ENCODE measurements at places on chromosomes 11 and 22. TPM values are rescaled to one million over a fixed set of nuclear protein-coding genes. Genes with fewer than 3 reads are reported as not detected.
A peak's percentile ranks its signal among the peaks of the same experiment; 100 is the strongest.

- no peak for DNase-seq
Observed at GRCh38 chr22:50521710-50522109, 3.7 kb downstream of the SCO2 start.

DNA sequence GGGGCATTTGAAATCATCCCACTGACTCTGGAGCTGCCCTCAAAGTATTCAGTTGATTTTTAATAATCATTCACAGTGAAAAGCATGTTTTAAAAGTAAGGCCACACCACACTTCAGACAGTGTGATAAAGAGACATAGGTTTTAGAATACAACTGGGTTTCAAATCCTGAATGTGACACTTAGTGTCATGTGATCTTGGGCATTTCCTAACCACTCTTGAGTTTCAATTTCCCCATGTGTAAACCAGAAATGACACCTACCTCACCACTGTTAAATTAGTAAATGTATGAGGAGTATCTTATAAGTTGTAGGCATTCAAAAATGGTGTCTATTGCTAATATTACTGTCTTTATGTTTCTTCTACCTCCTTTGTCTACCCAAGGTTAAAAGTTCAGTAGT lies 5.4 kb downstream of the TMEM123 start:
- no peak for DNase-seq

The HORMAD2 gene
- total RNA-seq: not detected

The GPR83 gene
- total RNA-seq: 0.27 TPM

GRCh38 chr11:130217133-130218031 lies 57.8 kb downstream of the ST14 start:
- no peak for DNase-seq

The SART1 gene
- total RNA-seq: 24.5 TPM

The OR52I1 gene
- total RNA-seq: not detected

DNA sequence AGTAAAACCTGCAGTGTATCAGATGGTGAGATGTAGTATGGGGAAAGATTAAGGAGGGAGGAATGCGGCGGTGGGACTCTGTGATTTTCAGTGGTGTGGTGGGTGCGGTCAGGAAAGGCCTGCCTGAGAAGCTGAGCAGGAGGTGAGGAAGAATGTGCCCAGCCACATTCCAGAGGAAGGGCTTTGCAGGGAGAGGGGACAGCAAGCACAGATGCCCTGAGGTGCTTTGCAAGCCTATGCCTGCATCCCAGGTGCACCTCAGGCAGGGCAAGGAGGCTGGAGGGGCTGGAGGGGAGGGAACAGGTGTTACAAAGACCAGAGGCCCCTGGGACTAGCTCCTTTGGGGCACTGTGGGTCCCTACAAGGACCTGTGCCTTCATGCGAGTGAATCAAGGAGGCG lies 42.1 kb downstream of the MYO7A start:
- no peak for DNase-seq

DNA sequence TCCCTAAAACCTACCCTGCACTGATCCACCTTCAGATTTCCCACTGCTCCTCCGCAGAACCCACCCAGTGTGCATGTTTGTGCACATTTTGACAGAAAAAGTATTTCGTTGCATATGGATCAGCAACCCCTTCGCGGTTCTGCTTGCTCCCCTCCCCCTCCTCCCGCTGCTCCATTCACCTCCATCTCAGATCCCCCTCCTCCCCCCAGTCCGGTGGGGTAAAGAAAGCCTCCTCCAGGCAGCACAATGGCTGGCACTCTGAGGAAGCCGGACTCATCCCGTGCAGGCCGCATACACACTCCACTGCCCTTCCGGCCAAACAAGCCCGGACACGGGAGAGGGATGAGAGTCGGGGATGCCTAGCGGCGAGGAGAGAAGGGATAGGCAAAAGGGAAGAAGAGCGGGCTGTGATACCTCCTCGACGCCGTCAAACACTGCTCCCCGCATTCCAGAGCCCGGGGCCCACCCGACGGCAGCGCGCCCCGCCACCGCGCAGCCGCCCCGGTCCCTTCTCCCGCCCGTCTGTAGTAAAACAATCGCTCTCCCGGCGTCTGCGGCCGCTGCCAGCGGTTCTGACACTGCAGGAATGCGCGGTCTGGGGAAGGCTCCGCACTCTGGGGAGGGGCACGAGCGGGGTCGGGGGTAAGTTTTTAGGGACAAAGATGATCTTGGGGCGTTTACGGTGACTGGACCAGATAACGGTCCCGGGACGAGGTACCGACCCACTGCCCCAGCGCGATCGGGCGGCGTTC lies 915 bp downstream of the FEZ1 start:
- peak; percentile 66 for DNase-seq

The SGSM1 gene
- total RNA-seq: 9.2 TPM
